ENCODE measurements at places on chromosomes 3 and 15. TPM values are rescaled to one million over a fixed set of nuclear protein-coding genes. Genes with fewer than 3 reads are reported as not detected.

- H3K27me3 ChIP-seq: peaks cover 15% of the 10 kb centered on the region
- H3K36me3 ChIP-seq: peaks cover 5% of the 10 kb centered on the region
Observed at GRCh38 chr3:142958707-142959106, 4.8 kb downstream of the PAQR9 start.

DNA sequence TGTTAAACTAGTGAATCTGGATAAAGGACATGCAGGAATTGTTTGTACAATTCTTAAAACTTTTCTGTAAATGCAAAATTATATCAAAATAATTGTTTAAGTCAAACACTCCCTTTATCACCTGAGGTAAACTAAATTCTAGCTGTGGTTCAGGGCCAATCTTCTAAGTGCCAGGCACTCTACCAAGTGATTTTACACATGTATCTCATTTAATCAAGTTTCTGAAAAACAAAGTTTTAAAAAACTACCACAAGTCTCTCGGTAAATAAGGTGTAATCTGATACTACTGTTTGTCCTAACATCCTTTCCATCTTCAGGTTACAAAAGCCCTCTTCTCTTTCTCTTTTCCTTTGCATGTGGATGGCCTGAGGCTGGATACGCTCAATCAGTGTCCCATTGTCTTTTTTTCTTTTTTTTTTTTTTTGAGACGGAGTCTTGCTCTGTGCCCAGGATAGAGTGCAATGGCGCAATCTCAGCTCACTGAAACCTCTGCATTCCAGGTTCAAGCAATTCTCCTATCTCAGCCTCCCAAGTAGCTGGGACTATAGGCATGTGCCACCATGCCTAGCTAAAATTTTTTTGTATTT, 19.3 kb downstream of the IFT80 start:
- no peaks in the 10 kb centered on the region for H3K4me1 ChIP-seq
- H3K27me3 ChIP-seq: no peaks in the 10 kb centered on the region
- no peaks in the 10 kb centered on the region for H3K36me3 ChIP-seq

GRCh38 chr15:36914960-36915808, 185.2 kb downstream of the MEIS2 start:
- no peaks in the 10 kb centered on the region for H3K36me3 ChIP-seq
- no peak for DNase-seq
- H3K4me3 ChIP-seq: no peak overlapping the region
- H3K27ac ChIP-seq: no peak overlapping the region

DNA sequence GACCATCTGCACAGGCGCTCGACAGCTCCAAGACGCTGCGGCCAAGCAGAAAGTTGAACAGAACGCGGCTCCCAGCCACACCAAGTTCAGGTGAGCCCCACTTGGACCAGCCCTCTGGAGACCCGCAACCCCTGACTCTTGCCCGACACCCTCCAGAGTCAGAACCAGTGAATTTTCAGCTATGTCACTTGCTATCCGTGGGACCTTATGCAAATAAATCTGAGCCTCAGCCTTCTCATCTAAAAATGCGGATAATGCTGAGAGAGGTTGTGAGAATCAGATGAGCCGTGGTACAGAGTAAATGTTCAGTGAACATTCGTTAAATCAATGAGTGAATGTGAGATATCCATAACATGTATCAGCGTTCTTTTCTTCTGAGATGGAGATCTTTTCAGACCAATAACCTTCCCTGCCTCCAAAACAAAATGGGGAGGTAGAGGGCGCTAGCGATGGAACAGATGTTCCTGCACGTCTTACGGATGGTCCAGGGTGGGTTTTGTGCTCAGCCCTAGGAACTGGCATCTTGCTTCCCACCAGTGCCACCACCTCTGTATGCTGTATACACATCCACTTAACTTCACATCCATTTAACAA, 524 bp downstream of the MRPS11 start:
- H3K36me3 ChIP-seq: no peaks in the 10 kb centered on the region
- peaks cover 5% of the 10 kb centered on the region for H3K27me3 ChIP-seq
- H3K27ac ChIP-seq: peak overlapping the region; percentile 98
- H3K4me3 ChIP-seq: peak overlapping the region; percentile 97
- peaks cover 14% of the 10 kb centered on the region for H3K4me1 ChIP-seq
- no peak for DNase-seq

DNA sequence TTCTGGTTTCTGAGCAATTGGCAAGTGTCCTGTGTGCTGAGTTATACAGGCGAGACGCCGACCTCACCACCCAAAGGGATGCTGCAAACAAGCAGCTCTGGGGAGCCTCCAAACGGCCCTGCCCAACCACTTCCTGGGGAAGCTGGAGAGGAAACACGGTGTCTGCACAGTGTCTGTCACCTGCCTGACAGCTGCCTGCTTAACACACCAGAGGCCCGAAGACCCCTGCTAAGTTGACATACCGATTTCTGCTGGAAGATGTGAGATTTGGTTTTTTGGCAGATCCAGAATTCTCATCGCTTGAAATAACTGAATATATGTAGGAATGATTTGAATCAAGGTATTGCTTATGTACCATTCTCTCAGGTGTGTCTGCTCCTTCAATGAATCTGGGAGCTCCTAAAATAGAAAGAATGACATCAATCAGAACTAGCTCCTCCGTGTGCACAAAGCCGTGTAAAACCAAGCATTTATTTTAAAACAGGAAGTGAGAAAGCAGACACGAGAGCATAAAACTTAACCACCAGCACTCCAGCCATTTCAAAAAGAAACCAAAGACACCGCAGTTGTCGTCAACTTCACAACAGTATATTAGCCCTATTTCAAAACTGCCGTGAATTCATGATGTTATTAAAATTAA, 27.2 kb downstream of the LRRC2 start:
- H3K27me3 ChIP-seq: peaks cover 2% of the 10 kb centered on the region
- H3K27ac ChIP-seq: no peak overlapping the region
- DNase-seq: no peak
- no peak overlapping the region for H3K4me3 ChIP-seq
- H3K4me1 ChIP-seq: no peaks in the 10 kb centered on the region

DNA sequence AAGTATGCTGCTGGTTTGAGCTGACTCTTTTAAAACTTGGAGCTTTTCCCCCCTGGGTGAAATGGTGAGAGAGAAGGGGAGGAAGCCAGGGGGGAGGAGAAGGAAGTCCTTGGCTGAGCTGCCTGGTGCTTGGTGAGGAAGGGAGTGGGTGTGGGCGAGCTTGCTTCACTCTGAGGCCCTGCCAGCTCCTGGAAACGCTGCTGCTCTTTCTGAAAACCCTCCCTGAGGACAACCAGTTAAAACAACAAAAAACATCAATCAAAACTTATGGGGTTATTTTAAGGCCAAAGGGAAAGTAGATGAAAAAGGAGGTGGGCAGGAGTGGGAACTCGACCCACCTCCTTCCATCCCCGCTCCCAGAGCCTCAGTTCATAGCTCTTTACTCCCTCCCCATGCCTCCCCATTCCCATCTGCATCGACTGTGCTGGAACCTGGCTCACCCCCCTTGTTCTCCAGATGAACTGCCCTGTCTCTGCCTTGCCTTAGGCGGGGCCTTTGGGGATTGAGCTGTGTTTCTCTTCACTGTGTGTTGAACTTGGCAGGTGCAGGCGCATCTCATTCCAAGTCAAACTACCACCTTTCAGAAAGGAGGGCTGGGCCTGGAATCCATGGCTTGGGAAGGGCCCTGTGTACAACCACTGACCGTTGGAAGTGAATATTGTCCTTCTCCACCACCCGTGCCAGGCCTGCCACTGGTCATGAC, 166.1 kb downstream of the ZNF621 start:
- no peak for DNase-seq
- no peak overlapping the region for H3K27ac ChIP-seq
- H3K36me3 ChIP-seq: no peaks in the 10 kb centered on the region
- H3K4me1 ChIP-seq: no peaks in the 10 kb centered on the region
- peaks cover 3% of the 10 kb centered on the region for H3K27me3 ChIP-seq

GRCh38 chr3:111539351-111540331, 2.4 kb upstream of the CD96 start:
- DNase-seq: peak; percentile 81
- no peaks in the 10 kb centered on the region for H3K36me3 ChIP-seq
- H3K27me3 ChIP-seq: no peaks in the 10 kb centered on the region
- H3K4me3 ChIP-seq: no peak overlapping the region
- no peaks in the 10 kb centered on the region for H3K4me1 ChIP-seq

DNA sequence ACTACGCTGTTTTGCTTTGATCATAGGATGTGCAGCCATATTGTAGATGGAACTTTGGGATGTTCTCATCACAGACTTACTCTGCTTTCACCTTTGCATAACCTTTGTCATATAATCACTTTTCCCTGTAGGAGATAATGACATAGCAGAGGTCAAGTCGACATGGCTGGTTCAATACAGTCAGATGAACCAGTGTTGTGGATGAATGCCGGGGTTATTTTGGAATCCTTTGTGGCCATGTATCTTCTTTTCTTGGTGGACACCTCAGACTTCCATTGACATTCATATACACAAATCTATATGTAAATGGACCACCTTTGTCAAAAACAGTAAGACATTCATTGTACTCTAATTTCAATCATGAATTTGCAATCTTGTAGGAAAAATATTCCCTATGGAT, 180.2 kb downstream of the PTPRG start:
- no peak overlapping the region for H3K4me3 ChIP-seq
- no peaks in the 10 kb centered on the region for H3K36me3 ChIP-seq
- no peak for DNase-seq
- H3K27me3 ChIP-seq: no peaks in the 10 kb centered on the region
- no peak overlapping the region for H3K27ac ChIP-seq
- peaks cover 31% of the 10 kb centered on the region for H3K4me1 ChIP-seq

DNA sequence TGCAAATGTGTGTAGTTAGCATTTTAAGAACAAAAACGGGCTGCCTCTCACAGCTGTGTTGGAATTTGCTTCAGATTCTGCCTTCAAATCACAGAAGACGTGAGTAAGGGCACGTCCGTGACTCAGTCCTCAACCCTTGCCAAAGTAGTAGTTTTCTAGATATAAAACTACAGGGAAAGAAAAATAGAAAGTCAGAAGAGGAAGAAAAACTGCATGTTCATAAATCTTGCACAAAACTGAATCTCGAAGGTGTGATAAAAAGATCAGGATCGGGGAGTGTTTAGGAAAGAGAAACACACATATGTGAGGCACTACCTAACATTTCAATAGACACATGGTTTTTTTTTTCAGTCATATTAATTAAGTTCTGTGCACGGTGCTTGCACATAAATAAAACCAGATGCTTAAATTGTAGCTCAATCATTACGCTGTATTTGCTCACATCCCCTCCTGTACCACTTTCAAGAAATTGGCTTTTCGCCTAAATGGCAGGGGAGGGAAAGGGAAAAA, 71.7 kb downstream of the P3H2 start:
- H3K27me3 ChIP-seq: peaks cover 3% of the 10 kb centered on the region
- peaks cover 14% of the 10 kb centered on the region for H3K4me1 ChIP-seq
- no peaks in the 10 kb centered on the region for H3K36me3 ChIP-seq
- no peak overlapping the region for H3K4me3 ChIP-seq

GRCh38 chr15:68687136-68687735, 108.4 kb downstream of the CORO2B start:
- no peaks in the 10 kb centered on the region for H3K36me3 ChIP-seq
- DNase-seq: no peak
- H3K27ac ChIP-seq: no peak overlapping the region
- H3K27me3 ChIP-seq: no peaks in the 10 kb centered on the region
- H3K4me3 ChIP-seq: no peak overlapping the region

DNA sequence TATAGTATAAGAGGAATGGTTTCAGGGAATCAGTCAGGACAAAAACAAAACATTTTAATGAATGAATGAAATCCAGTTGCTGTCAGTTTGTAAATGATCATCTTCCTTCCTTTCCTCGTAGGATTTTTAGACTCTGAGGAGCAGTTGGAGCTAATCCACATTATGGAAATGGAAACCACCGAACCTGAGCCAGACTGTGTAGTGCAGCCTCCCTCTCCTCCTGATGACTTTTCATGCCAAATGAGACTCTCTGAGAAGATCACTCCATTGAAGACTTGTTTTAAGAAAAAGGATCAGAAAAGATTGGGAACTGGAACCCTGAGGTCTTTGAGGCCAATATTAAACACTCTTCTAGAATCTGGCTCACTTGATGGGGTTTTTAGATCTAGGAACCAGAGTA, 3.1 kb downstream of the TIPARP start:
- peaks cover 2% of the 10 kb centered on the region for H3K4me1 ChIP-seq
- H3K27ac ChIP-seq: no peak overlapping the region
- peaks cover 1% of the 10 kb centered on the region for H3K27me3 ChIP-seq

GRCh38 chr15:26682598-26683164, 90.2 kb downstream of the GABRB3 start:
- no peaks in the 10 kb centered on the region for H3K36me3 ChIP-seq
- H3K27me3 ChIP-seq: no peaks in the 10 kb centered on the region

DNA sequence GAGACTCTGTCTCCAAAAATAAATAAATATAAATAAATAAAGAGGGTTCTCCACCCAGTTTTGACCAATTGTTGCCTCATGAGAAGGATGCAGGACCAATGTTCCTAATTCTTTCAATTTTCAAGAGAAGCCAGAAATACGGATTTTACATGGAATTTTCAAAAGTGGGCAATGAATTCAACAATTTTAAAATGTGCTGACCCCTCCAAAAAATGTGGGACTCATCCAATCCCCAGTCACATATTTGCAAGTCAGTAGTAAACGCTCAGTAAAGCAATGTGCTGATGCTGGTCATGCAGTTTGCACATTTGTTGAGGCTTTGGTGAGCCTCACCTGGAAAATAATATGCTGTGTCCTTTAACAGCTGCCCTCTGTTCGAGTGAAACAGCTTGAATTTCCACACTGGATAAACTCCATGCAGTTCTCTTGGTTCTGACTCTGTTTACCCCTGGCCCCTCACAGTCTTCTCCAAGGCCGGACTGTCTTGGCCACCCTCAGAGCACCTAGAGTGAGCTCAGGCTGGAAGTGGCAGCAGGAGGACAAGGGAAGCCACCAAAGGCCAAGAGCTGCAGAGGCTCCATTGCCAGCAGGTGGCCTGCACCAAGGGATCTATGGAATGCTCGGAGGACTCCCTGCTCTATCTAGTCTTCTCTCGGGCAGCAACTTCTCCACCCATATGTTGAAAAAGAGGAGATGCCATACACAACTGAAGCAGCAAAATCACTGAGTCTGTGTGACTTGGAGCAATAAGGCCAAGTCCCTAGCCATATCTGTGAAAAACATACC, 246.8 kb downstream of the UACA start:
- H3K27me3 ChIP-seq: peaks cover 5% of the 10 kb centered on the region
- no peak overlapping the region for H3K4me3 ChIP-seq
- peaks cover 27% of the 10 kb centered on the region for H3K4me1 ChIP-seq
- no peak for DNase-seq
- no peak overlapping the region for H3K27ac ChIP-seq
- peaks cover 17% of the 10 kb centered on the region for H3K36me3 ChIP-seq

GRCh38 chr3:142947799-142948575, 15.5 kb downstream of the PAQR9 start:
- peaks cover 2% of the 10 kb centered on the region for H3K27me3 ChIP-seq
- H3K36me3 ChIP-seq: no peaks in the 10 kb centered on the region
- H3K27ac ChIP-seq: no peak overlapping the region
- no peak for DNase-seq
- no peaks in the 10 kb centered on the region for H3K4me1 ChIP-seq

- no peaks in the 10 kb centered on the region for H3K36me3 ChIP-seq
- H3K27ac ChIP-seq: no peak overlapping the region
- DNase-seq: no peak
- no peaks in the 10 kb centered on the region for H3K27me3 ChIP-seq
- no peak overlapping the region for H3K4me3 ChIP-seq
Observed at GRCh38 chr3:40302784-40303183, 6.7 kb upstream of the EIF1B start.

- peaks cover 38% of the 10 kb centered on the region for H3K4me1 ChIP-seq
- H3K27me3 ChIP-seq: peaks cover 2% of the 10 kb centered on the region
- peak overlapping the region; percentile 72 for H3K4me3 ChIP-seq
- peak overlapping the region; percentile 8 for H3K27ac ChIP-seq
Observed at GRCh38 chr3:51686512-51687215, 15.6 kb downstream of the TEX264 start.

Gene ZNF662
- total RNA-seq: 16.3 TPM

Gene CISH
- total RNA-seq: 6.0 TPM

Gene RBMS3
- 65.1 TPM for total RNA-seq

Gene DTWD1
- 20.6 TPM for total RNA-seq

Gene MESP2
- total RNA-seq: not detected

Gene CAMKV
- 518 TPM for total RNA-seq

Gene MANF
- 104 TPM for total RNA-seq

Gene LRRC3B
- total RNA-seq: 1.9 TPM

Gene NANOGP8
- 0.86 TPM for total RNA-seq

Gene GAP43
- total RNA-seq: 684 TPM
